Stimulated activated CD8-positive, alpha-beta memory T cell treated with anti-CD3 and anti-CD28 coated beads, Interleukin-7, amount 100 ng/mL, for 24 hours (primary cell): ENCODE measurements at places on chromosomes 7 and 10.

DNA sequence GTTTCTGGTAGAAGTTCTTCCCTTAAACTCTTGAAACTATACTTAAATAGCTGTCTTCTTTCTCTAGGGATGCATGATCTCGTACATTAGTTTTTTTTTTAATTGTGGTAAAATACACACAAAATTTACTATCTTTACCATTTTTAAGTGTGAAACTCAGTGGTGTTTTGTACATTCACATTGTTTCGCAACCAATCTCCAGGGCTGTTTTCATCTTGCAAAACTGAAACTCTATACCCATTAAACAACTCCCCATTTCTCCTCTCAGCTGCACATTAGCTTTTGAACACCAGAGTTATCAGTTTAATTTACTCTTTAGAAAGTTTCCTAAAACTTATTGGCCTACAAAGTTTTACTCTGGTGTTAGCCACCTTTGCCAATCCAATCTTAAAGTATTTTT is 45.5 kb upstream of the PRKAR2B start:
- DNase-seq, result no peak

DNA sequence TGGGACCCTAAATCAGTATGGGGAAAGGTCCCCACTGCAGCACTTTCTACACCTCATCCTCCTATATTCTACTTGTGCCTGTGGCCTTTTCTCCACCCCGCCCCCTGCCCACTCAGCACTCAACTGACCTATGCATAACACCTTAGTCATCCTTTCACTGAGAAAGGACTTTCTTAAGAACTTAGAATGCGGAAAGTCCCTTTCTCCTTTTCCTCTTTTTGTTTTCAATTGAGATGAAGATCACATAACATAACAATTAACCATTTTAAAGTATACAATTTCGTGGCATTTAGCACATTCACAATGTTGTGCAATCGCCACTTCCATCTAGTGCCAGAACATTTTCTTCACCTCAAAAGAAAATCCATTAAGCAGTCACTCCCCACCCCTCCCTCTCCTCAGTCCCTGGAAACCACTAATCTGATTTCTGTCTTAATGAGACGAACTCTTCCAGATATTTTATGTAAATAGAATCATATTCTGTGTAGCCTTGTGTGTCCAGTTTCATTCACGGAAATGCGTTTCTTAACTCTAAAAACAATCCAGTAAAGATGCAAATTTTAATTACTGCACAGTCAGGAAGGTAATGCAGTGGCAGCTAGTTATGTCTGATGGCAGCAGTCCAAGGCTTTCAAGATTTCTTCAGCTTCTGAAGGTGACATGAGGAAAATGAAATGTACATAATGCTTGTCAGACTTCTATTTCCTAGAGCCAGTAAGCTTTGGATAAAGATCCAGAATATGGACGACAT is 41.7 kb downstream of the FAS start:
- peak; percentile 33 for DNase-seq

DNA sequence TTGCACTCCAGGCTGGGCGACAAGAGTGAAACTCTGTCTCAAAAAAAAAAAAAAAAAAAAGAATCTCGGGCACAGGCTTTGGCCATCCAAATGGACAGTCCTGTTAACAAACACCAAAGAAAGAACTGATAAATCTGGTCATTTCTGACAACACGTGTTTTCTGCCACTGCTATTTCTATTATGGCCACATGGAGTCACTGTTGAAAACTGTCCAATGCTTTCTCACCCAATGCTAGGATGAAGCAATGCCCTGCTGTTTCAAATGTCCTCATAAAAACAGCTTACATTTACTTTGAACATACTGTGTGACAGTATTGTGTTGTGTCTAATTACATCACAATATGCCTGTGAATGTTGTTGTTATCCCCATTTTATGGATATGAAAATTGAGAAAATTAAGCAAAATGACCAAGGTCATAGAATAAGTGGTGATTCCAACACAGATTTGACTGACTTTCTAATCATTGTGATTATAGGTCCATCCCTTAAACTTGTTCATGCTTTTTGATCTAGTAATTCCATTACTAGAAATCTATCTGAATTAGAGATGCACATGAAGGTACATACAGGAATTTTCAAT is 19.9 kb upstream of the MAP3K8 start:
- DNase-seq, result no peak

DNA sequence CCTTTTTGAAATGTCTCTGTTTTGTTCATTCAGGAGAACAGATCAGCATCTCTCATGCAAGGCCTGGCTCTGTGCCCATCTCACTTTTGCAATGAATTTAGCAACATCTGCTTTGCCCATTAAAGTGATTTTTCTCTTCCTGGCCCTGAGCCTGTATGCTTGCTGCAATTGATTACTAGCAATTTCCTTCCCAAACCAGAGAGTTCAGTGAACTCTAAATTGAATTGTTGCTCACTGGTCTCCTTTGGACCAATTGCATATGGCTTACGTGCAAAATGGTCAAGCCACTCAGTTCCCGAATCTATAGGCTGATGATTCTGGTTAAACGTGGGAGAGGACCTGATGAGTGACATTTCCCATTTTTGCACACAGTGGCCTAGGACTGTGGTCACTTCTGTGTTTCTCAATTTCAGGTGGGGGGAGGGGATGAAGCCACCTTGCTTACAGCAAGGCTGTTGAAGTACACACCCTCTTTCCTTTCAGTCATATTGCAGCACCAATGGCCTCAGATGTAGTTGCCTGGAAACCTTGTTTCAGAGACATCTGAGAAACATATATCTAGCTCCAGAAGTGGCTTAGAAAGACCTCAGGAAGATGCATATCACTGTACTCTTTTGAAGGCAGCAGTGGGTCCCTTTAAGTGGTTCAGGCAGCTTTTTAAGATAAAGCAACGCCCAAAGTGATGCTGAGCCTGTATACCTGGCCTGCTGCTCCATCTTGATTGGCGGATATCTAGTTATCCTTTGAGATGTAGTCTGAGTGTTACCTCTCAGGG is 201.4 kb downstream of the PTEN start:
- DNase-seq, result no peak
